ENCODE measurements at places on chromosomes 5 and 9. TPM values are rescaled to one million over a fixed set of nuclear protein-coding genes. Genes with fewer than 3 reads are reported as not detected.

The NRARP gene
- total RNA-seq = 5.9 TPM

The FOCAD gene
- 20.0 TPM for total RNA-seq

The TTC16 gene
- 0.02 TPM for total RNA-seq

The TMEM174 gene
- total RNA-seq = not detected

The CCDC183 gene
- 0.31 TPM for total RNA-seq

The SNX24 gene
- 21.1 TPM for total RNA-seq

The C5orf58 gene
- total RNA-seq = not detected

The GRIN3A gene
- total RNA-seq = not detected

The FRMPD1 gene
- total RNA-seq = 0.05 TPM

The LECT2 gene
- total RNA-seq = not detected

The C5orf15 gene
- total RNA-seq = 62.4 TPM

The TEX10 gene
- 29.0 TPM for total RNA-seq

The LCN15 gene
- not detected for total RNA-seq

The ROR2 gene
- total RNA-seq = 2.9 TPM

The INSL4 gene
- total RNA-seq = 15.8 TPM

The PHF24 gene
- 0.26 TPM for total RNA-seq

The SPATA31A3 gene
- not detected for total RNA-seq

The GABRA6 gene
- total RNA-seq = not detected

The KIF24 gene
- 3.4 TPM for total RNA-seq

The PCDHGA9 gene
- not detected for total RNA-seq

The ASPN gene
- total RNA-seq = not detected

The SH3GL2 gene
- 0.09 TPM for total RNA-seq

The C9orf50 gene
- total RNA-seq = not detected

The TRIM23 gene
- 8.2 TPM for total RNA-seq

The DBH gene
- total RNA-seq = not detected

The SLC6A7 gene
- not detected for total RNA-seq

The SLC25A2 gene
- not detected for total RNA-seq

The CDH9 gene
- total RNA-seq = not detected

The PLPP7 gene
- total RNA-seq = 0.05 TPM

The PCDHB10 gene
- total RNA-seq = not detected

The CAVIN4 gene
- 0.39 TPM for total RNA-seq

The GZMA gene
- not detected for total RNA-seq

The CNTLN gene
- 6.1 TPM for total RNA-seq

The NUTM2G gene
- total RNA-seq = not detected

The ALDH7A1 gene
- total RNA-seq = 73.0 TPM

The CCDC180 gene
- 0.86 TPM for total RNA-seq

The FOXD4L4 gene
- total RNA-seq = not detected

The CLIC3 gene
- total RNA-seq = 1.7 TPM

The SLC6A18 gene
- not detected for total RNA-seq

The PLAC8L1 gene
- not detected for total RNA-seq

The CD14 gene
- 5.6 TPM for total RNA-seq

The PLEKHG4B gene
- total RNA-seq = 0.78 TPM

The TAF11L5 gene
- not detected for total RNA-seq

The PCDHB9 gene
- not detected for total RNA-seq

The PDE6A gene
- 0.08 TPM for total RNA-seq
